RPMI7951 (cell line): ENCODE measurements at places on chromosomes 12 and 14.

DNA sequence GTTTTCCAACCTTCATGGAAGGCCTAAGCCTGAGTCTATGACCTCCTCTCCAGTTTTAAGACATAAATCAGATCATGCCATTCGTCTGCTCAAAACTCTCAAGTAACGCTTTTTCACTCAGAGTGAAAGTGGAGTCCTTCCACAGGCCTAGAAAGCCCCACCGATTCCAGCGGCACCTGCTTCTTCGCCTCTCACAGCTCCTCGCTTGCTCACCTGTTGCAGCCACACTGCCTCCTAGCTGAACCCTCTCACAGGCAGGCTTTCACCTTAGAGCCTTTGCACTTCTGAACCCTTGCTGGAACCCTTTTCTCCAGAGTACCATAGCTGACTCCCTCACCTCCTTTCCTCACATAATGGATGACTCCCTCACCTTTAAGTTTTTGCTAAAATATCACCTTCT lies 301.1 kb downstream of the ZFP36L1 start:
- DNase-seq = no peak

DNA sequence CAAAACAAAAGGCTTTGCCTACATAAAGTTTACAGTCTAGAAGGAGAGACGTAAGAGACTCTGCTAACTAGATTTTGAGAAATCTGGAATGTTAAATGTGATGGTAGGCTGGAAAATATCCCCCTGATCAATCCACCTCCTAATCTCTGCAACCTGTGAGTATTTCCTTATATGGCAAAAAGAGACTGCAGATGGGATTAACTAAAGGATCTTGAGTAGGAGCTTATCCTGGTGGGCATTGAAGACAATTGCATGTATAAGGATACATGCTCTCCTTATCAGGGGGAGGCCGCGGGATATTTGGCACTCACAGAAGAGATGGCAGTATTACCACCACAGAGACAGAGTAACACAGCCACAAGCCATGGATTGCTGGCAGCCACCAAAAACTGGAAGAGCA lies 95.2 kb downstream of the EGLN3 start:
- DNase-seq = no peak

GRCh38 chr12:58757422-58757821 lies 162.9 kb downstream of the LRIG3 start:
- DNase-seq = peak; percentile 93

GRCh38 chr14:31106768-31107167 lies 80.6 kb upstream of the STRN3 start:
- no peak for DNase-seq

GRCh38 chr12:112319395-112319794 lies 62.8 kb downstream of the HECTD4 start:
- DNase-seq = no peak

- DNase-seq = no peak
These were observed 126.1 kb downstream of the SLC38A6 start for GRCh38 chr14:61106959-61107641.

DNA sequence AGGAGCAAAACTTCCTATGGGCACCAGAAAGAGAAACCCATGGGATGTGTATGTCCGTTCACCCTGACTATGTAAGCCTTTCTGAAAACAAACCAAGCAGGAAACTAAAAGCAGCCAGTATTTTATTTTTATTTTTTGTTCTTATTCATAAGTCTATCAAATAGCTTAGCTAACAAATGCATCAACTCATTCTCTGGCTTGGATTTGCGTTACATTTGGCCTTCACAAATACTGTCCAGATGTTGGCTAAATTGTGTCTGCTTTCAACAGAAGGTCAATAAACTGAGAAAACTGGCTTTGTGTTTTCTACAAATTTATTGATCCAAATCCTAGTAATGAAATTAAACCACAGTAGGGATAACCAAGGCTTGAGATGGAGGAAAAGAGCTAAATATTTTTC lies 379.0 kb downstream of the NOVA1 start:
- DNase-seq = no peak

GRCh38 chr12:109871668-109872314 lies 8.6 kb downstream of the GLTP start:
- no peak for DNase-seq

DNA sequence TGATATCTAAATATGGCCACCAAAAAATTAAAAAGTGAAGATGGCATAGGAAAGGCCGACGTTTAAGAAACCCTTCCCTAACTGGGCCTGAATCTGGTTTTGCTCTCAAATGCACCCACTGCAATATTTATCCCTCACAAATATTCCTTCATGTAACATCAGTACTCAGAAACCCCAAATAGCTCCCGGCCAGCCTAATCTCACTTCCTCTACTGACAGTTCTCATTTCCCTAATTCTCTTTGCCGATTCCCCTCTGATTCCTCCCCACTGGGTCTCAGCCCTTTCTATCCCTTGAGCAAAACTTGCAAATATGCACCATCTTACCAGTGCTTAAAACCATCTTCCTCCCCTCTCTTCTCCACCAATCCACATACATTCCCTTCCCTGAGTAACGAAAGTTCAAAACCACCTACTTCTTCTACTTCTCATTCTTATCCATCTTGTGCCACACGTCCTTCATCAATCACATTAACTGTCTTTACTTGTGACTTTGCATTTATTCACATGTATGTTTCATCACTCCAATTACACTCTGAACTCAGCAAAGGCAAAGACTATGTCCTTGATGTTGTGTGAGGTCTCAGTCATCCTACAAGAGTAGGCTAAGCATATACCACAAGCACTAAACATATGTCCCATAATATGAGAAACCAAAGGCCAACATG lies 23.1 kb downstream of the KCNK10 start:
- no peak for DNase-seq

DNA sequence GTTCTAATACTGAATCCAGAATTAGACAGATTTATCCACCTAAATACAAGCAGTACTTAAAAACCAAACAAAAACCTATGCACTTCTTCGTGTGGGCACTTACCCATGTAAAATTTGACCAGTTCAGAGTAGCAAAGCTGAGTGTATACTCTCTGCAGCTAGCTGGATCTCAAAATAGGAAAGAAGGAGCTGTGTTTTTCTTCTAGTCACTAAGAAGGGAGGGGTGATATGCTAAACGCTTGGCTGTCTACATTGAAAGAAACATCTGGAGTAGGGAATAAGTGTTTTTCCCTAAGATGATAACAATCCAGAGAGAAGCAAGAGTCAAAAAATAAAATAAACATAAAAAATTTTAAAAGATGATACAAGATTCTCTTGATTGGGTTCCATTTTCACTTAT lies 20.0 kb downstream of the RBMS2 start:
- DNase-seq = no peak

DNA sequence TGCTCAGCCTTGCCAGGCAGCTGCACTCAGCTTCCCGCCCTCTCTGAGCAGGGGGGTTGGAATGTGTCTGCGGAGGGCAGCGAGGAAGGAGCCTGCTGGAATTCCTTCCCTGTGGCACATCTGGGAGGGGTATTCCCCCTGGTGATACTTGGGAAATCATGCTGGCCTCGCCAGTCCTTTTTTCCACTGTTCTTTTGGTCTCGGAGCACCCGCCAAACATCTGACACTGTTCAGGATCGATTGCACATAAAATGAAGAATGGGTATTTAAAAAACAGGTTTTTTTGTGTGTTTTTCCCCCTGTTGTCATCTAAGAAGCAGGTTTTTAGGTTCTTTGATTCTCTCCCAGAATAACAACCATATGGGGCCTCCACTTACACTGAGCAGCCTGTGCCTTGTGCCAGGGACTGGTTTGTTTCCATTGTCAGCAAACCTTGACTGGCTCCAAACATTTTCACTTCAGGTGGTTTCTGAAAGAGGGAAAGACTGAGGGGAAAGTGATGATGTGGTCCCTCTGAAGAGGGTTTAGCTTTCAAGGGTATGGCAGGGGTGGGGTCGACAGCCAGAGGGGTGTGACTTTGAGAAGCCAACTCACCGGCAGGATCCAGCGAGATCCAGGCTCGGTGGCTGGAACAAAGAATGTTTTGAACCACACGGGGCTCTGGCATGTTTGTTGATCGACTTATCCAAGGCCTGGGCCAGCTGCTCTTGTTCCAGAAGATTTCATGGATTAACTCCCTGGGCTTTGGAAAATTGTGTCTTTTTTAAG lies 215.1 kb downstream of the CACNA1C start:
- peak; percentile 83 for DNase-seq

DNA sequence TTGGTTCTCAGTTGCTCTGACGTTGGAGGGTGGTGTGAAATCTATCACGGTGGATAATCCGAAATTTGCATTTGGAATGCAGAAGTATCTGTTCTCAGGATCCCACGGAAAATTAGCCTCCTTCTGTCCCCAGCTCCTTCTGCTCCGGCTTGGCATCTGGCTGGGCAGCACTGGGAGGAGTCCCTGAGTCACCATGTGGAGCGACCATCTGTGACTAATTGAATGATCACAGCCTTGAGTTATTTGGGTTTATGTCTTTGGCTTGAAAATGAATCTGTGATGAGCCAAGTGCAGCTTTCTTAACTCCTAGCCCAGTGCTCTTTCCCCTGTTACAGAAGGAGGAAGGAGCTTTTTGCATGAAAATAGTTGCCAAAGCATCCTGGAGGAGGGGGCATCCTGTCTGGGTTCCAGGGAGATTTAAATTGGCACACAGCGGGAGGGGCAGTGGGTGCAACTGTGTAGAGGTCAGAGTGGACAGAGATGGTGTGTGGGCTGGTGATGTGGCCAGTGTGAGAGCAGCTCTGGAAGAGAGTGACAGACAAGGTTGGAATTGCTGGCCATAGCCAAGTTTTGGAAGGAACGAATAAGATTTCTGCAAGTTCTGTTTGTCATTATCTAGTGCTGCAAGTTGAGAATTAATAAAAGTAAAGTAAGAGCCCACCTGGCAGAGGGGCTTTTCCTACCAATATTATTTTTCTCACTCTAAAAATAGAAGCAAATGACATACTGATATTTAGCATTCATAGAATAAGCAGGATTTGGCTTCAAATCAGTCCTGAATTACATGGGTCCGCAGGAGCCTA lies 74.4 kb downstream of the SLC24A4 start:
- peak; percentile 81 for DNase-seq

GRCh38 chr12:56257491-56258067 lies 605 bp downstream of the ANKRD52 start:
- DNase-seq = no peak

- peak; percentile 97 for DNase-seq
These were observed 45.9 kb downstream of the TSPAN9 start for GRCh38 chr12:3122841-3123678.

GRCh38 chr12:6939191-6939540 lies 4.5 kb upstream of the RNU7-1 start:
- DNase-seq = no peak

DNA sequence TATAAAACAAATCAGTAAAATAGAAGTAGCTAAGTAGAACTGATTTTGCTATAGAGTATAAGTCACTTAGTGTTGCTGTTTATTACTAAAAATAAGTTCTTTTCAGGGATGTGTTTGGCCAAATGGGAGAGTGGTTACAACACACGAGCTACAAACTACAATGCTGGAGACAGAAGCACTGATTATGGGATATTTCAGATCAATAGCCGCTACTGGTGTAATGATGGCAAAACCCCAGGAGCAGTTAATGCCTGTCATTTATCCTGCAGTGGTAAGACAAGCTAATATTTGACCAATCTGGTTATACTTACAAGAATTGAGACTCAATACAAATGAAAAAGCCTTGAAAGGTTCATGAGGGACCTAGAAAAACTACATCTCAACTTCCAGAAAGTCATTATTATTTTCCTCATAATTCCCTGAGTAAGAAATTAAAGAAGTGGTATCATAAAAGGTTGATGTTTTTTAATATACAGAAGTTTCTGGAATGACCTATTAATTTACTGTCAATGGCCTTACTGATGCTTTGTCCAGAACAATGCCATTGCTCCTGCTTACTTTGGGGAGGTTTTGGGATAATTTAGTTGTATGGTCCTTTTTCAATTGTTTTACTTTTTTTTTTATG lies 1.9 kb downstream of the LYZ start:
- DNase-seq = no peak

GRCh38 chr14:20400965-20401593 lies 12.2 kb downstream of the TEP1 start:
- no peak for DNase-seq

- DNase-seq = peak; percentile 83
These were observed 3.5 kb downstream of the PTPN21 start for GRCh38 chr14:88551094-88551870.

DNA sequence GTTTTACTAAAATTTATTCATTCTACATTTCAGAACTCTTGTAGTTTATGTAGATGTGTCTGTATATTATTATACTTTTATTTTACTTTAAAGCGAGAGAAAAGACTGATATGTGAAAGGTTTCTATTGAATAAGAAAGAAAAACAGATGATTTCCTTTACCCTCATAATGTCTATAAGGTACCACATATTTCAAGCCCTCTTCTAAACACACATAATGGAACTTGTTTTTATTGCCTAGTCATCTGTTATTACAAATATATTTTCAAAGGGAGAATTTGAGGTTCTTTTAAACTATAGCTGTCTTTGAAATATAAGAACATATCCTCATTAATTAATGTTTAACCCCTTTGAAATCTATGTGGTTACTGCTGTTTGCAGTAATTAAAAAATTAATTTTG lies 34.5 kb downstream of the NAV3 start:
- no peak for DNase-seq

- peak; percentile 69 for DNase-seq
These were observed 6.9 kb upstream of the ADCY6 start for GRCh38 chr12:48795550-48796455.

GRCh38 chr12:120702637-120703036 lies 7.6 kb upstream of the UNC119B start:
- no peak for DNase-seq

- DNase-seq = no peak
These were observed 126.9 kb downstream of the KITLG start for GRCh38 chr12:88453323-88453722.

- DNase-seq = no peak
These were observed 71.1 kb upstream of the CCND2 start for GRCh38 chr12:4202487-4202886.

DNA sequence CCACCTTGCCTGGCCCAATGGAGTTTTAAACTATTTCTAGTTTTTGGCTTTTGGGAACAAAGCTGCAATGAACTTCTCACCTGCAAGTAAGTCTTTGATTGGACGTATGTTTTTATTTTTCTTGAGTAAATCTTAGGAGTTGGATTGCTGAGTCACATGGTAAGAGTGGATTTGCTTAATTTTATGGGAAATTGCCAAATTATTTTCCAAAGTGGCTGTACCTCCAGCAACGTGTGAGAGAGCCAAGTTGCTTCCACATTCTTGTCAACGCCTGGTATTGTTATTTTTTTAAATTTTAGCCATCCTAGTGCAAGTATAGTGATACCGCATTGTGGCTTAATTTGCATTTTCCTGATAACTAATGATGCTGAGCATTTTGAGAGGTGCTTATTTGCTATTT lies 136.6 kb downstream of the LMNTD1 start:
- DNase-seq = no peak
